B cell (primary cell): ENCODE measurements at places on chromosomes 3 and 15.

DNA sequence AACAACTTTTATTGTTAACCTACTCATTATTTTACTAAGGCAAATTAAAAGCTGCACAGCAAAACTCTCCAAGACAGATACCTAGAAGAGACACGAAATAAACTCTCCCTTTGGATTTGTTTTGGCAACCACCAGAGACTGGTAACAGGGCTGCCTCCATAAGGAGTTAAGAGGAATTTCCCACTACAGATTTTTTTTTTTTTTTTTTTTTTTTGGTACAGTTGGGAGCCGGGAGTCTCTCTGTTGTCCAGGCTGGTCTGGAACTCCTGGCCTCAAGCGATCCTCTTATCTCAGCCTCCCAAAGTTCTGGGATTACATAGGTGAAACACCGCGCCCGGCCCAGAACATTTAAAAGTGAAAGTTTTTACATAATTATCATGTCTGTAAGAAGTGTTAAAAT is 73.6 kb upstream of the VGLL4 start:
- peaks cover 17% of the 10 kb centered on the region for H3K4me1 ChIP-seq
- H3K27me3 ChIP-seq: no peaks in the 10 kb centered on the region
- no peaks in the 10 kb centered on the region for H3K36me3 ChIP-seq
- no peak for DNase-seq
- H3K27ac ChIP-seq: no peak overlapping the region
- H3K4me3 ChIP-seq: no peak overlapping the region

- H3K27me3 ChIP-seq: no peaks in the 10 kb centered on the region
- H3K4me1 ChIP-seq: peaks cover 8% of the 10 kb centered on the region
- DNase-seq: no peak
- H3K36me3 ChIP-seq: no peaks in the 10 kb centered on the region
Measured at GRCh38 chr3:197505796-197506548, 49.8 kb downstream of the BDH1 start.

DNA sequence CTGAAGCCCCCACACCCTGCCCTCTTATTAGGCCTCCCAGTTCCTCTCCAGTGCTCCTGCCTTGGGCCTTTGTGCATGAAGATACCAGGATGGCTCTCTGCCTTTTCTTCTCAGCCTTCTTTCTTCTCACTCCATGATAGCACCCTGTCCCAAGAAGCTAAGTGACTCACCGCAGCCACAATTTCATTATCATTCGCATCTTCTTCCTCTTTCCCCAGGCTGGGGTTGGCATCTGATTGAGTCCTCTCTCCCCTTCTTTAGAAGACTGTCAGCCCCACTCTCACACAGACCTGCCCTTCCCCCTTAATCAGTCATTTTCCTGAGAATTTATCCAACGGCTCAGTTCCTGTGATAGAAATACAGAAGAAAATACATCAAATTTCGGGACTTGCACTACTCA is 102.0 kb downstream of the STAC start:
- H3K4me3 ChIP-seq: no peak overlapping the region
- DNase-seq: no peak
- H3K4me1 ChIP-seq: no peaks in the 10 kb centered on the region
- H3K27ac ChIP-seq: no peak overlapping the region
- H3K27me3 ChIP-seq: no peaks in the 10 kb centered on the region

GRCh38 chr15:32943711-32944110 is 225.9 kb downstream of the GREM1 start:
- H3K27me3 ChIP-seq: no peaks in the 10 kb centered on the region
- no peak overlapping the region for H3K4me3 ChIP-seq
- no peaks in the 10 kb centered on the region for H3K36me3 ChIP-seq
- no peak for DNase-seq

DNA sequence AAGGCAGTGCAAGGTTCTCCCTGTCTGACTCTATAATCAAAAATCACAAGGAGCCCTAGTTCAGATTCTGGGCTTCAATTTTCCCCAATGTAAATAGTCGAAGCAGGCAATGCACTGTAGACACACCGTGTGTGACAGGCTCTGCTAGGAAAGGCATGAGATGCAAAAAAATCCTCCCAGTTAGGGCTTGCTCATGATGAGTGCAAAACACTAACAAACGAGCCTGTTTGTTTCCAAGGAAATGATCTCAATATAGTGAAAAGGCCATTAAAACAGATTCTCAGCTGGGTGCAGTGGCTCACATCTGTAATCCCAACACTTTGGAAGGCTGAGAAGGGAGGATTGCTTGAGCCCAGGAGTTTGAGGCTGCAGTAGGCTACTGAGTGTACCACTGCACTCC is 55.7 kb downstream of the UMPS start:
- no peaks in the 10 kb centered on the region for H3K4me1 ChIP-seq
- no peak overlapping the region for H3K4me3 ChIP-seq
- H3K36me3 ChIP-seq: no peaks in the 10 kb centered on the region

GRCh38 chr15:72740219-72740618 is 43.3 kb downstream of the ADPGK start:
- H3K4me1 ChIP-seq: peaks cover 11% of the 10 kb centered on the region
- peaks cover 9% of the 10 kb centered on the region for H3K36me3 ChIP-seq
- DNase-seq: no peak
- peak overlapping the region; percentile 51 for H3K27ac ChIP-seq
- H3K4me3 ChIP-seq: no peak overlapping the region
- H3K27me3 ChIP-seq: no peaks in the 10 kb centered on the region
